D341Med (cell line): ENCODE measurements at places on chromosomes 13 and 19.

- DNase-seq = no peak
Observed at GRCh38 chr13:100961186-100961585, 286.6 kb upstream of the TMTC4 start.

DNA sequence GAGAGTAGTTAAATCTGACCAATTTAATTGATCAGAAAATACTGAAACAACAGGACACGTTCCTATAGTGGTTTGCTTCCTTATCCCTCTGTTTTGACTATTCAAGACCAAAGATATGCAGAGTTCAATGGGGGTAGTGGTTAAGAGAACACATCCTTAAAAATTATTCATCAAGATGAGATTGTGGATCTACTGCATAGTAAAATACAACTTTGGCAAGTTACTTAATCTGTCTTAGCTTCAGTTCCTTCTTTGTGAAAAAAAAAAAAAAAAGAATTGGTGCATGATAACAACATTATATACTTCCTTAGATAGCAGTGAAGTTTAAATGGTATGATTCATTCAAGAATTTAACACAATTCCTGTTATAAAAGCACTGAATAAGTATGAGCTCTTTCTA is 552.1 kb downstream of the DCT start:
- DNase-seq = no peak

DNA sequence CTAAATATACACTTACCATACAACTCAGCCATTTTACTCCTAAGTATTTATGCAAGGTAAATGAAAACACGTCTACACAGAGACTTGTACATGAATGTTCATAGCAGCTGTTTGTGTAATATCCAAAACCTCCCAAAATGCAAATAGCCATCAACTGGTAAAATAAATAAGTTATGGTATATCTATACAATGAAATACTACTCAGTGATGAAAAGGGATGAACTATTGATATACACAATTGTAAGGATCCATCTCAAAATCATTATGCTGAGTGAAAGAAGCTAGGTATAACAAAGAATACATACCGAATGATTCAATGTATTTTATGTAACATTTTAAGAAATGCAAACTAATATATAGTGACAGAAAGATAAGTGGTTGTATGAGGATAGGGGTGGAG is 149.8 kb upstream of the TNFSF11 start:
- DNase-seq = no peak

DNA sequence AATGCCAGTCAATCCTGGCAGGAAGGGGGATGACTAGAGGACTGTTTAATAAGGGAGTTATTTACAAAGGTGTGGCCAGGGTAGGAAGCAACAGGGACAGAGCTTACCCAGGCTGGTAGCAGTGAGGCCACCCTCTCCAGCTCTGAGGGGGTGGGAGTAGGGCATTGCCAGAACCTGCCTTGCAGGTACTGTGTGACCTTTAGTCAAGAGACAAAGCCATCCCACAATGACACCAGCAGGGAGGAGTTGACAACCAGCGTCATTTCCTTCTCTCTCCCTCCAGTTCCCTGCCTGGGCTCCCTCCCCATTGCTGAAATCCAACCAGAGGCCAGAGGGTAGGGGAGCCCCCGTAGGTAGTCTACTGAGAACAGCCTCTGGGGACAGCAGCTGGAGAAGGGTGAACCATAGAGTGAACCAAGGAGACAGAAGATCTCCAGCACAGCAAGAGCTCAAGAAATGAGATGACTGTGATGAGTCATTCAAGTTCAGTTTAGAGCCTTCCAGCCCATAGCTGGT is 33.3 kb upstream of the SPATA13 start:
- no peak for DNase-seq

DNA sequence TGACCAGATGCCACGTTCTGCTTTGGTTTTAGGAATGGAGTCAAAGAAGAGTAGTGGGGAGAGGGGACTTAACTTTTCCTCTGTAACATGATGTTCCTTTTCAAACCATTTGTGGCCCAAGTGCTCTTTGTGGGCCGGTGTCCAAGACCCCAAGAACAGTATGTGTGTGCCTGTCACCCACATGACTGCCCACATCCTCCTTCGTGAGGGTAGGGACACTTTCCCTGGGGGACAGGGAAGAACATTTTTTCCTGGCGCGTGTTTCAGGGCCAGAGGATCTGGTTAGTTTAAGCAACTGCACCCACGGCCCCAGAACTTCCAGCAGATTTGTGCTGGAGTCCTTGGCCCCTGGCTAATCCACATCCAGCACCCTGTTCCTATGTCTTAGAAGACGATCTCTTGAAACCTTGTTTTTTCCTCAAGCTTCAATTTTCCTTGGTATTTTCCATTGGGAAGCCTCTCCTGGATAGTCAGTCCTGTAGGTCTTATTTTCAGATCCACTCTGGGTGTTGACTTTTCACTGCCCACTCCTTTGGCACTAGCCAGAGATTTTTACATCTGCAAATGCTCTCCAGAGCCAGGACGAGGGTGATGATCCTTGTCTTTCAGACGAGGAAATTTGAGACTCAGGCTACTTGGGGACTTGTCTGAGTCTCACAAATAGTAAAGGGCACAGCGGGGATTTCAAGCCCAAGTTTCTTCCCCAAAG is 10.8 kb upstream of the CCDC97 start:
- no peak for DNase-seq

DNA sequence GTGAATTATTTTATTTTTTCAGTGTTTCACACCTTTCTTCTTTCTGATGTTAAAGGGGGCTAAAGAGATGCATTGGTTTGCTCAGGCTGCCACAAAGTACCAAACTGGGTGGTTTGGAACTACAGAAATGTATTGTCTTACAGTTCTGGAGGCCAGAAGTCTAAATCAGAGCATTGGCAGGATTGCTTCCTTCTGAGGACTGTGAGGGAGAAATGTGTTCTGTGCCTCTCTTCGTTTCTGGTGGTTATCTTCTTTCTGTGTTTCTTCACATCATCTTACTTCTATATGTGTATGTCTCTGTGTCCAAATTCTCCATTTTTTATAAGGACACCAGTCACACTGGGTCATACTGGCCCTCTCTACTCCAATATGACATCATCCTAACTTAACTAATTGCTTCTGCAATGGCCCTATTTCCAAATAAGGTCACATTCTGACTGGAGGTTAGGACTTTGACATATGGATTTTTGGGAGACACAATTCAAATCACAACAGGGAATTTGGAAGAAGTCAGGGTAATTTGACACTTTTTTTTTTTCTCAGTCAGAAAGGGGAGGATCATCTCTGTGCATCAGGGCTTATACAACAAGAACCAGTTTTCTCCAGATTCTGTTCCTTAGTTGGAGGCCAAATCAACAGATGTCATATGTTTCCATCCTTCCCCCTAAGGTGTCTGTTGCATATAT is 188.2 kb downstream of the KCNRG start:
- DNase-seq = no peak

DNA sequence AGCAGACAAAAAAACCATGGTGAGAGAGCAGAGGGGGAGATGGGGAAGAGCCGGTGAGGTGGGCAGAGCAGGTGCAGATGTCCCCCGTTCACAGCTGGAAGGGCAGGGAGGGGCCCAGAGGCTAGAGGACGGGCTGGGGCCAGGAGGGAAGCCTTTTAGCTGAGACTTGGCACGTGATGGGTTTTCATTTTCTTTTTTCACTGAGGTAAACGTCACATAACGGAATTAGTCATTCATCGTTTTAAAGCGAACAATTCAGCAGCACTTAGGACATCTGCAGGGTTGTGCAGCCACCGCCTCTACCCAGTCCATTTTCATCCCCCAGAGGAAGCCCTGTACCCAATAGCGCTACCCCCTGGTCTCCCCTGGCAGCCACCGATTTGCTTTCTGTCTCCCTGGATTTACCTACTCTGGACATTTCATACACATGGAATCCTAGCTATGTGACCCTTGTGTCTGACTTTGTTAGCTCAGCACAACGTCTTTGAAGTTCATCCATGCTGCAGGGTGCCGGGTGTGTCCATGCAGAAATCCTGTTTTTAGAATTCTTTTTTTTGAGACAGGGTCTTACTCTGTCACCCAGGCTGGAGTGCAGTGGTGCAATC is 16.0 kb upstream of the EMC10 start:
- DNase-seq = no peak

- no peak for DNase-seq
Observed at GRCh38 chr13:20772401-20773131, 1.2 kb downstream of the EEF1AKMT1 start.

- no peak for DNase-seq
Observed at GRCh38 chr13:29943686-29944085, 93.3 kb upstream of the UBL3 start.

DNA sequence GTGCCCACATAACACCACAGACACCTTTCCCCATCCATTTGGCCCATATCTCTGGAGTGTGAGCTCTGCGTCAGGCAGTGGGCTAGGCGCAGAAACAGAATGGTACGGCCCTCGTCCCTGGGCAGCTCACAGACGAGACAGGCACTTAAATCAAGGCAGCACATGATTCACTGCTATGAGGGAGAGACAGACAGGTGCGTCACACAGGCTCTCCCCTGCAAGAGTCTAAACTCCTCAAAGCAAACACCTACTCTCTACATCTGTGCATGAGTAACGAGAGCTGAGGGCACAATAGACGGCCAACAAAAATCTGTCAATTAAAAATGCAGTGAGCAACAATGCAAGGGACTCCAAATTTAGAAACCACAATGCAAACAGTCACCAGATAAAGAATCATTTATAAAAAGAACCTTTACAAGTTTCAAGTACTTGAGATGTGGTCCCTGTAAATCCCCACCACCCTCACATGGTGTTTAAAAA is 348.9 kb downstream of the UQCRFS1 start:
- no peak for DNase-seq

DNA sequence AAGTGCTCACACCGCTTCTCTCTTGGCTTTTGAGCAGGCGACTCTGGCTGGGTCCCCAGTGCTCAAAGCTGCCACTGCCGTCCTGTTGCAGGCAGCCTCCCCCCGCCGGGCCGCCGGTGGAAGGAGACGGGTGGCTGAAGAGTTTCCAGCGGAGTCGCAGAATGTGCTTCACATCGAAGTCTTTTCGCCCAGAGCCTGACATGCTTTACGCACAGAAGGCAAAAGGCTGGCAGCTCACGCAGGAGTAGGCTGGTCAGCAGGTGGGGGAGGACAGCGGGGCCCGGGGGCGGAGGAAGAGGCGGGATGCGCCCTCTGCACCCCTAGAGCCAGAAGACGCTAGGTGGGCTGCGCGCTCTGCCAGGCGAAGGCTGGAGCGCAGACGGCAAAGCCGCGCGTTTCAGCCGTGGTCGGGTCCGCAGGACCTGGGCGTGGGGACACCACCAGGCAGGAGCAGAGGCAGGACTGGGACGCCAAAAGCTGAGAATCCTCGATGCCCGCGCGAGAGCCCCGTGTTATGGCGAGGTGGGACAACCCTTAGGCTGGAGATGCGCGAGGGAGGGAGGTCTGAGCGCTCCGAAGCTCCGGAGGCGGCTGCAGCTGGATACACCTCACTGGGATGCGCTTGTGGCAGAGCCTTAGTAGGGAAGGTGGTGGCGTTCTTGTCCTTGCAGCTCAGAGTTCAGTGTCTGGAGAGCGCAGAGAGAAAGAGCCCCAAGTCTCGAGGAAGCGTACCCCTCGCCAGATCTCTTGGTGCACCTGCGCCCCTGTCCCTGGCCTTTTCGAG is at the start of gene ATXN8OS:
ATXN8OS (plus strand) TSS at position 329 of the 784 bp plus-strand sequence.
- peak; percentile 54 for DNase-seq

- DNase-seq = no peak
Observed at GRCh38 chr19:27392027-27392632, 1820.8 kb downstream of the UQCRFS1 start.

DNA sequence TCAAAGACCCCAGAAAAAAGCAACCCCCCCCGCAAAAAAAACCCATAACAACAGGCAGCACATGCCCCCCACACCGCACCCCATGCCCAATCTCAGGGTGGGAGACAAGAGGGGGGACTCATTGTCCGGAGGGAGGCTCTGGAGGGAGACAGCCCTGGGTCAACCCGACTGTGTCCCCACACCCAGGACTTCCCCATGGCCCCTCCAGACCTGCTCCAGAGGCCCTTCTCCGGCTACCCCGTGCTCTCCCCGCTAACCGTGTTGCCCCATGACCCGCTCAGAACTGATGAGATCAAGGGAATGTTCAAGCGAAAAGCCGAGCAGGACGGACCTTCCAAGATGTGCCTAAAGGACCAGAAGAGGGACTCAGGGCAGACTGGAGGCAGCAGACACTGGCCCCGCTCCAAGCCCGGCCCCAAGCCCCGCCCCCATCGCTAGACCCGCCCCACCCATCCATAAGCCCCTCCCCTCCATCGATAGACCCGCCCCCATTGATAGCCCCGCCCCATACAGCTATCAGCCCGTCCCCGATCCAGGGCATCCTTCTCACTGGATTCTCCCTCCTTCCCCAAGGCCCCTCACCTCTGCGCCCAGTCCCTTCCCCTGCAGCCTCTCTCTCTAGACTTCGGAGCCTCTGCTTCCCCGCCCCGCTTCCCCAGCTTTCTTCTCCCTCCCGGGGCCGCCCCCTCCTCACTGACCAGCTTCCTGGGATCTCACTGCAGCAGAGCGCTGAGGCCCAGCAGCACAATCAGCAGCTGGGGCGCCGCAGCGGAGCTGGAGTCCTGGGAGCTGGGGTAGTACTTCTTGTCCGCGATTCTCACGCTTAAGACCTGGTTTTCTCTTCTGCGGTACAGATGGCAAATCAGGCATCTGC is 2.2 kb downstream of the BST2 start:
- DNase-seq = peak; percentile 89

DNA sequence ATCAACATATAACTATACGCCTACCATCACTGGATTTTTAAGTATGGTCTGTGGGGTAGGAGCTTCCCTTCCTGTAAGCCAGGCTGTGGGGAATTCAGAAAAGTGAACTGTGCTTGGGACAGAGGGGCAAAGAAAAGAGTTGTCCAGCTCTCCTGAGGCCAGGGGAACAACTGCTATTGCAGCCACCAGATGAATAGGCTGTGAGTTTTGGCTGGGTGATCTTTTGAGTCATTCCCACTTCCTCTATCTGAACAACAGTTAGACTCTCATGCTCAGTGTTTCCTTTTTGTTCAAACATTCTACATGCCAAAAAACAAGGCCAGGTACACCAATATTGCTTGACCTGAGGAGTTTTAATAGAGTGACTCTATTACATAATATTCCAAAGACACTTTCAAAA is 426.2 kb upstream of the DACH1 start:
- DNase-seq = no peak

DNA sequence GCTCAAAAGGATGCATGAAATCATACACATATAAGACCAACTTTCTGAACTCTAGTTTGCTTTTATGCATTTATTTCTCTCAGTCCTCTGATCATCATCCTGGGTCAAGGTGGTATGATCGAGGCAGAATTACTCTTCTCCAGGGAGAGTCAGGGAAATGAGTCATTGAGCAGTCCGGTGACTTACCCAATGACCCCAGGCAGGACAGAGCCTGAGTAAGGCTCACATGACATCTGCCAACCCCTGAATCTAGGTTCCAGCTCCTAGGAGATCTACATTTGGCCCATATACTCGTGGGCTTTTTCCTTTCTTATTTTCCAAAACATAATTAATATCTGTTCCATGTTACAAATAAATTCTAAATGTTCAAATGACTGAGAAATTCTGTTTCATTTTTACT is 502.3 kb downstream of the FOXO1 start:
- DNase-seq = no peak

DNA sequence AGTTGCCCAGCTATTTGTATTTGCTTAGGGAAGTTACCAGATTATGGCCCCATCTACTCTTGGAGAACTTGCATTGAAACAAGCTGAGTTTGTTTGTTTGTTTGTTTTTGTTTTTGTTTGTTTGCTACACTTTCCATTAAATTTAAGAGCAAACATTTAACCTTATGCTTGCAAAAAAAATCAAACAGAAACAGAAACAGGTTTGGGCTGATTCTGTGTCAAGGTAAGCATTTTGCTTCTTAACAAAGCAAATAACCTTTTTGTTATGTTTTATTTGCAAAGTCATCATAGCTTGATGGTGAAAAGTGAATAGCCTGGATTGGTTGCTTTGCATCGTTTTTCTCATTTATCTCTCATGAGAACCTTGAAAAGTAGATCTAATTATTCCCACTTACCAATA is 531.8 kb downstream of the EFNB2 start:
- DNase-seq = no peak

- DNase-seq = no peak
Observed at GRCh38 chr13:110154410-110154933, 152.5 kb downstream of the COL4A1 start.
